Right kidney (tissue), 9 donors: ENCODE measurements at places on chromosomes 3 and 15.

DNA sequence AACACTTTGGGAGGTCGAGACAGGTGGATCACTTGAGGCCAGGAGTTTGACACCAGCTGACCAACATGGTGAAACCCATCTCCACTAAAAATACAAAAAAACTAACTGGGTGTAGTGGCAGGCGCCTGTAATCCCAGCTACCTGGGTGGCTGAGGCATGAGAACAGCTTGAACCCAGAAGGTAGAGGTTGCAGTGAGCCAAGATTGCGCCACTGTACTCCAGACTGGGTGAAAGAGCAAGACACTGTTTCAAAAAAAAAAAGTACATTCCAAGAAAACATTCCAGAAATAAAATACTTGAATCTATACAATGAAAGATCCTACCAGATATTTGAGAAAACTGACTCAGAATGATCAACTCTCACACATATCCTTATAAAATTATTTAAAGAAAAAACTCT lies 30.4 kb downstream of the TFDP2 start:
- no peak for DNase-seq

GRCh38 chr3:32132121-32132520 lies 25.7 kb downstream of the GPD1L start:
- no peak for DNase-seq

GRCh38 chr3:164340273-164340672 lies 738.0 kb downstream of the SI start:
- DNase-seq = no peak

GRCh38 chr3:185976100-185976499 lies 38.3 kb upstream of the TRA2B start:
- no peak for DNase-seq

DNA sequence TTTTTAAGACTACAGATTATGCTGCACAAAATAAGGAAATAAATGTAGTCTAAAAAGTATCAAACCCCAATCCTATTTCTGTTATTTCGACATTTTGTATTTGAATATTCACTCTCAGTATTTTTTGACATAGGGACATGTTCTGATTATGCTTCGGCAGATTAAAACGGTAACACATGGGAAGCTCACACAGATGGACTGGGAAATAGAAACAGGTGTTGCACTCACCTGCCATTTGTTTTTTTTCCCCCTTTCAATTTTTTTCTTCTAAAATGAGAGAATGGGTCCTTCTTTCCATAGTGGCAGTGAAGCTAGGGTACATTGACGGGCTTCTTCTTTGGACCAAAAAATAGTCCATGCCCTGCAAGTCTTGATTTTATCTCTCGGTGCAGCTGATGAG lies 163.1 kb downstream of the MYRIP start:
- no peak for DNase-seq

DNA sequence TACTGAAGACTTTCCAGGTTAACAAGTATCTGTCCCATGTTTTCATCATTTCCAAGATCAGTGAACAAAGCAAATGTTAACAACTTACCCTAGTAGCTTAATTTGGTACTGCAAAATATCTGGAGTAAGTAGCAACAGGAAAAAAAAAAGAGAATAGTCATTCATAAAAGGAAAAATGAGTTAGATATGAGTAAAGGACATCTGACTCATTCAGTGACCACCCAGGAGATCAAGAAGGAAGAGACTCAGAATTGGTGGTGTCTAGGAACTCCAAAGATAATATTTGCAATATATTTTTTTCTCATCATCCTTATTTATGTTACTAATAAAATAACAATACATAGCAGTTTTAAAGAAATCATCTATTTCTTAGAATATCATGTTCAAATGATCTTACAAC lies 253.8 kb upstream of the COL8A1 start:
- no peak for DNase-seq

DNA sequence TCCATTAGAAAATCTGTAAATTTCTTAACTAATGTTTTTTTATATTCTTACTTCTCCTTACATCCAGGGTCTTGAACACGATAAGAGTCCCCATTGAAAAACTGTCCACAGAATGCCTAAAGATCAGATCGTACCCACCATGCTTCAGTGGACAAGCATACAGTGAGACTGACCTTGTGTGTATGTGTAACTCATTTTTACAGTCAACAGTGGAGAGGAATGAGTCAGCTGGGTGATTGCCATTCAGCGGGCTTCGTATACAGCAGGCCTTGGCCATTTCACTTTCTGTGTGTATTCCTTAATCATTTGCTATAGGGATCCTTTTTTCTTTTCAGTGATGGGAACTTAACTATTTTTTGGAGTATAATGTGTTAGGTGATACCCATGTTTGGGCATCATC lies 10.6 kb downstream of the PARP14 start:
- no peak for DNase-seq

DNA sequence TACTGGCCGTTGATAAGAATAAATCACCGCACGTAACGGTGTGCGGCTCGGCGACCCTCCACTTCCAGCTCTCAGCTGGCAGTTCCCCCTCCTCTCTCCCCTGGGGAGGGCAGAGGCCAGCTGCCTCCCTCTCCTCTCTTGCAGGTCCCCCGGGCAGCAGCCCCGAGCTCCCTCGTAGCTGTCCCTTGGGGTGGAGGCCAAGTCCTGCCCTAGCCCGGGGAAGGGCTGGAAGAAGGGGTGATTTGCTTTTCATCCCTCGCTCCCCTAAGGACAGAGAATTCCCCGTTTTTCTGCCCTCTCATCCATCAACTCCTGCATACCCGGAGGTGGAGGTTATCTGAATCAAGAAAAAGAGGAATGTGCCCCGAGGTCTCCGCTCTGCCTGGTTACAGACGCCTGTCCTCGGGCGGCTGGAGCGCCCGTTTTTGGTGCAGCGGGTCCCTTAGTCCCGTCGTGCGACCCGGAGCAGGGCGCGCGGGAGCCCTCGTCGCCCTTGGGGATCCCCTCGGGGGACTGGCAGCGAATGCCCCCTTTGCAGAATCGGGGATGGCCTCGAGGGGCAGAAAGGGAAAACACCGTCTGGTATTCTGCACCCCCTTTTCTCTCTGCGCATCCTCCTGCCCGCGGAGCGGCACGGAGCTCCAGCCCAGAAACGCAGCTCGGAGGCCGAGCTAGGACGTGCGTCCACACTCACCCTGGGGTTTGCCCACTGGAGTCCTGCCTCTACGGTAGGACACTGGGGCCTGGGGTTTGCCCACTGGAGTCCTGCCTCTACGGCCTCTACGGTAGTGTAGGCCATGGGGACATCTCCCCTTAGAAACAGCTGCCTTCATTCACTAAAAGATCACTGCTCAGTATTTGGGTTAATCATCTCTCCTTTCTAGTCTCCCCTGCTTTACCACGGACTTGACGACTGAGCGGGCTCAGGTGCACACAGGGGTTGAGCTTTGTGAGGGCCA lies 2.2 kb downstream of the PTPRG start:
- peak; percentile 73 for DNase-seq

DNA sequence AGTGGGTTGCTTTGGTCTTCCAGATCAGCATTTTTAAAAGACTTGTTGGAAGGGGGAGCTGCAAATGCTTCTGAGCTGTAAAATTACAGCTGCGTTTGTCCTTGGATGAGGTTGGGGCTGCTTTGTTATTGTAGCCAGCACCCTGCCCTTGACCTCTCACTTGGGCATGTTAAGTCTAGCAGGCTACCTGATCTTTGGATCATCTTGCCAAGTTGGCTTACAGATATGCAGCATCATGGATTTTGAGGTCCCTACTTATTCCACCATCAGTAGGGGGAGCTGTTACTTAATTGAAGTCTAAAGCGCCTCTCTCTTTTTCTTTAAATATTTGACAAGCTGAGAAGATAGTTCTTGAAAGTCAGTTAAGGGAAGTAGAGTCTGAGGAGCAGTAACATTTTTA lies 793.0 kb downstream of the MCTP2 start:
- DNase-seq = no peak

GRCh38 chr15:81792646-81793045 lies 253.2 kb downstream of the MEX3B start:
- DNase-seq = no peak

DNA sequence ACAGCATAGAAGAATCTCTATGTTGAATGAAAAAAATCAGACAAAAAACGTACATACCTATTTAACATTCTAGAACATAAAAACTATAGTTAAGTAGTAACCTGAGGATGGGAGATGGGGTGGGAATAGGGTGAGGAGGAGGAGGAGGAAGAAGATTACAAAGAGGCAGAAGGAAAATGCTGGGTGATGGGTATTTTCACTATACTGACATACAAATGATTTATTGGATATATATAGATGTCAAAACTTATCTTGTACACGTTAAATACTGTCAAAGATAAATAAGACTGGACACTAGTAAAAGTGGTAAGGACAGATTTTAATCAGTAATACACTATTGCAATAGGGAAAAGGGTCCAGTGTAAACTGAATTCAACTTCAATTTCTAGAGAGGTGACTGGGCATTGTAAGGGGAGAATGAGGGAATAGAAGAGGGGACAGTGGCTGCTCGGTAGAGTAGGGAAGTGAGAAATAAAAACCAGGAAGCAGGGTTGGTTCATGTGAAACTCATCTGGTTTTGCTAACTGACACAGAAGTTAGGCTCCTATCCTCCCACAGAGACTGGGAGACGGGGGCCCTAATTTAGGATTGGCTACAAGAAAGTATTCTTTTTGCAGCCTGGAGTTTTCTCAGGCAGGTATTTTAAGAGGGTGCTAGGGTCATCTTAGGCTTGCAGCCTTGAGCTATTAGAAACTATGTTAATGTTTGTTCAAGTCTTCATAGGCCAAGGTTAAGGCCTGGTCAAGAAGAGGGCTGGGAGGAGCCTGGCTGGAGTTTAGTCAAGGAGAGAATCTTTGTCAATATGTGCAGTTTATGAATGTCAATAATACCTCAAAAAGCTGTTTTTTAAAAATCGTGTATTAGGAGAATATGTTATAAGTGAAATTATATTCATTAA lies 15.0 kb upstream of the C15orf61 start:
- no peak for DNase-seq

GRCh38 chr15:95880031-95880570 lies 450.4 kb upstream of the NR2F2 start:
- DNase-seq = no peak

GRCh38 chr3:33428734-33429133 lies 11.5 kb downstream of the UBP1 start:
- DNase-seq = no peak

- peak; percentile 88 for DNase-seq
Measured at GRCh38 chr3:180036671-180037455, at the start of gene PEX5L. TSS of gene PEX5L (minus strand) at chr3:180036937. CDS start at chr3:180036599, 338 bp downstream.

DNA sequence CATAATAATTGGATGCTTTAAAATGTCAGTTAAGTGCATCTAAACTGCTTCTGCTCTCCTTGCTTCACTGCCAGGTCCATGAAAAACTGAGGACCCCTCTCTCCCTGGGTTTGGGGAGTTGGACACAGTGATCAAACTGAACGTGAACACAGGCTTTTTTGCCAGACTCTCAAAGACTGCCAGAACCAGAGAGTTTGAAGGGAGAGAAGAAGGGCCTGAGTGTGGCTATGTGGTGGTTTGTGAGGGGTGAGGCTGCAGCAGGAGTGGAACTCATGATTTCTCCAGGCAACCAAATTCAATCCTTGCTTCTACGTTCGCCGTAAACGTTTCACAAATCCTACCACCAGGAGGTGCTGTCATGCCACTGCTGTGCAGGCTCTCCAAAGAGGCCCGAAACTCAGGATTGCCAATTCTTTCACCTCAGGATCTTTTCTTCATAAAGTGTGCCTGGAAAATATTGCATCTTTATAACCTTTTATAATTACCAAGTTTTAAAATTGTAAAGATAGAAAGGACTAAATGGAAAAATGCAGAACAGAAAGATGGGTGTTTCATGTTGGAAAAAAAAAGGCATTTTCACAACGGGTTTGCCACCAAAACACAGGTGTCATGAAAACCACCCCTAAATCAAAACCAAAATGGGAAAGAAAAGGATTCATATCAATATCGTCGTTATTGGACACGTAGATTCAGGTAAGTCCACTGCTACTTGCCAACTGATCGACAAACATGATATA lies 19.7 kb downstream of the TM4SF4 start:
- DNase-seq = peak; percentile 22

DNA sequence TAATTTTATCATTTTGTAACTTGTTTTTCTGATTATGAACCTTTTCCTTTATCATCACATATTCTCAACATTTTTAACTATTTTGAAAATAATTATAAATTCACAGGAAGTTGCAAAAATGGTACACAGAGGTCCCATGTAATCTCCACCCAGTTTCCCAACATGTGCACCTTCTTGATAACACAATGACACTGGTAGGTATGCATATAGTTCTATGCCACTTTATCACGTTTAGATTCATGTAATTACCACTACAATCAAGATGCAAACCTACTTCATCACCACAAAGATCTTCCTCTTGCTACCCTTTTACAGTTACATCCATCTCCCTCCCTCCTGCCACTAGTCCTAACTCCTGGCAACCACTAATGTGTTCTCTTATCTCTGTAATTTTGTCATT lies 413.9 kb downstream of the SHQ1 start:
- DNase-seq = no peak
